ENCODE measurements at places on chromosomes 13 and 19. TPM values are rescaled to one million over a fixed set of nuclear protein-coding genes. Genes with fewer than 3 reads are reported as not detected.
A peak's percentile ranks its signal among the peaks of the same experiment; 100 is the strongest.

DNA sequence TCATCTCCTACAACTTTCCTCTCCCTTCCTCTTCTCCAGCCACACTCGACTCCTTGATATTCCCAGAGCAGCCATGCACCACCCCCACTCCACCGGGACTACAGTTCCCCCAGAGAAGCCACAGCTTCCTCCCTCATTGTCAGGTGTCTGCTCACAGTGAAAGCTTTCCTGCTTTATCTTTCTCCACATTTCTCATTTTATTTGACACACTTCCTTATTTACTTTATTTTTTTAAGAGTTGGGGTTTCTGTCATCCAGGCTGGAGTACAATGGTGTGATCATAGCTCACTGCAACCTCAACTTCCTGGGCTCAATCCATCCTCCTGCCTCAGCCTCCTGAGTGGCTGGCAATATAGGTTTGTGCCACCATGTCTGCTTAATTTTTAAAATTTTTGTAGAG is 464.6 kb downstream of the MYO16 start:
- DNase-seq, result no peak

GRCh38 chr19:29531458-29532025 is 5.7 kb downstream of the VSTM2B start:
- DNase-seq, result no peak

DNA sequence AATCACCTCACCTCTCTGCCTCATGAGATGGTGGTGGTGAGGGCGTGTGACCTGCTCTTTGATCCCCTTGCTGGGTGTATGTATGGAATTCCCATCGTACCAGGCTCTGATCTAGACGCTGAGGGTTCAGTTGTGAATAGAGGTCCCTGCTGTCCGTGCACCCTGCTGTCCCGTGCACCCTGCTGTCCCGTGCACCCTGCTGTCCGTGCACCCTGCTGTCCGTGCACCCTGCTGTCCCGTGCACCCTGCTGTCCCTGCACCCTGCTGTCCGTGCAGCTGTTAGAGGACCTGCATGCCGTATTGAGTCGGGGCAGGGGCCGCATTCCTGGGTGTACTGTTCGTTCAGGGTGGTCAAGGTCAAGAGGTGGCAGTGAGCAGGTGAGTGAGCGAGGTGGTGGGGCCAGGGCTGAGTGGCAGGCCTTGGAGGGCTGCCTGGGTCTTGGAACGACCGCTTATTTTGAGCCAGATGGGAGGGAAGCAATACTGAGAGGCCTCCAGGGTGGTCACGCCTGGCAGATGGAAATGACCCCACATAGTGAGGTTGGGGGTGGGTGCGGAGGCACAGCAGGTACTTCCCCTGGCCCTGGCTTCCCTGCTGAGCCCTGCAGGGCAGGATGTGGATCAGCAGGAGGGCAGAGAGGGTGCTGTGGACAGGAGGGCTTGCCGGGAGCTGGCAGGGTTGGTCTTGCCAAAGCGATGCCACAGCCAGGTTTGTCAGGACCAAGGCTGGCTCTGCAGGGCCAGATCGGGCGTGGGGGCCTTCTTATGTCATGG is 4.6 kb upstream of the EPN1 start:
- no peak for DNase-seq

DNA sequence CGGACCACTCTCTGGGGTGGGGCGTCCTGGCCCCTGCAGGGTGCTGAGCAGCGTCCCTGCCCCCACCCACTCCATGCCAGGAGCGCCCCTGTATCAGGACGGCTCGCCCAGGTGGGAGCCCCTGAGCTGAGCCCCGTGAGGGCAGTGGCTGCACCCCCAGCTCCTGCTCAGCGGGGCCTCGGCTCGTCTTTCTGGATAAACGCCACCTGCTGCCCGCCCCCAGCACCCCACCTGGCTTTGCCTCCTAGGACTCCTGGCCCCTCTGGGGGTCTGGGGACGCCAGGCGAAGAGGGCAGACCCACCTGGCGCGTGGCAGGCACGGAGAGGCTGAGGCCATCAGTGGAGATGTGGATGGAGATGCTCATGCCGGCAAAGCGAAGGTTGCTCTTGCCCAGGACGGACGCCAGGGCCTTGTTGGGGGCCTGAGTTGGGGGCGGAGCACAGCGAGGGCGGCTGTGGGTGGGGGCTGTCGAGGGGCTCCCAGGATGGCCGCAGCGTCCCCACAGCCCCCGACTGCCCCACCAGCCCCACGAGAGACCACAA is 22.3 kb downstream of the SHC2 start:
- no peak for DNase-seq

DNA sequence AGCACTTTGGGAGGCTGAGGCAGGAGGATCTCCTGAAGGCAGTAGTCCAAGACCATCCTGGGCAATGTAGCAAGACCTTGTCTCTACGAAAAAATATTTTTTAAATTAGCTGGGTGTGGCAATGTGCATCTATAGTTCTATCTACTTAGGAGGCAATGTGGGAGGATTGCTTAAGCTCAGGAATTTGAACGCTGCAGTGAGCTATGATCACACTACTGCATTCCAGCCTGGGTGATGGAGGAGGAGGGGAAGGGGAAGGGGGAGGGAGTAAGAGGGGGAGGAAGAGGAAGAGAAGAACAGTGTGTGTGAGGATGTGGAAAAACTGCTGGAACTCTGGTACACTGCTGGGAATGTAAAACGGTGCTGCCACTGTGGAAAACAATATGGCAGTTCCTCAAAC is 9.2 kb upstream of the CLIP3 start:
- peak; percentile 13 for DNase-seq

GRCh38 chr19:18878058-18878797 is 17.7 kb downstream of the CERS1 start:
- no peak for DNase-seq

GRCh38 chr19:35027851-35028599 is 2.2 kb upstream of the SCN1B start:
- DNase-seq, result no peak

- DNase-seq, result peak; percentile 85
Measured at GRCh38 chr19:48391100-48392005, at the start of gene KDELR1. TSS of gene KDELR1 (minus strand) at chr19:48391551. CDS start at chr19:48391358, 193 bp downstream.

DNA sequence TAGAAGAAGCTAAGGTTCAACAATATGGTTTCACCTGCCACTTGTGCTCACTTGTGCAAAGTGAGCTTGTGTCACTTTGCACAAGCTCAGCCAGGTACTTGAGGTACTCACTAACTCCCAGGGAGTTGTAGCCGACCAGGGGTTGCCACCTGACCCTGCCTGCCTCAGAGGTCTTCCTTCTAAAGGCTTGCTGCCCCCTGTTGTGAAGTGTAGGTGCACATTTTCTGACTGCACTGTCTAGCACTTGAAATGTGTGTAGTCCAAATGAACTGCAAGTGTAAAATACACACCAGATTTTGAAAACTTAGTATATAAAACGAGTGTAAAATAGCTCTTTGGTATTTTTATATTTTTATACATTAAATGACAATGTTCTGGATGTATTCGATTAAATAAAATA is 230.8 kb downstream of the DLEU7 start:
- DNase-seq, result no peak

- DNase-seq, result no peak
Measured at GRCh38 chr13:98992355-98992754, 14.5 kb upstream of the DOCK9 start.

DNA sequence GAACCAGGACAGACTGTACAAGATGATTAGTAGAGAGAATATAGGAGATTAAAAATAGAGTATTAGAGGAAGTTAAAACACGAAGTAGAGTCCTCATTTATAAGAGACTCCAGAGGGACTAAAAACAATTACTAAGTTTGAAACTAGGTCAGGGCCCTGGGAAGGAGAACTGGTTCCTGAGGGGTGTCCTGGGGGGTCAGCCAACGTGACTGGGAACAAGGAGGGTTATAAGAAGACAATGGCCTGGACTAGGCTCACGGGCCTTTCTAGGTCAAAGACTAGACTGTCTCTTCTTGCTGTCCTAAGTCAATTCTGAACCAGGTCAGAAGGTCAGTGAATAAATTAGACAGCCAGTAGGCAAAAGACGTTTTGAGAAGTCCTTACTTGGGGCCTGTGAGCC is 165.3 kb downstream of the IER2 start:
- DNase-seq, result no peak

DNA sequence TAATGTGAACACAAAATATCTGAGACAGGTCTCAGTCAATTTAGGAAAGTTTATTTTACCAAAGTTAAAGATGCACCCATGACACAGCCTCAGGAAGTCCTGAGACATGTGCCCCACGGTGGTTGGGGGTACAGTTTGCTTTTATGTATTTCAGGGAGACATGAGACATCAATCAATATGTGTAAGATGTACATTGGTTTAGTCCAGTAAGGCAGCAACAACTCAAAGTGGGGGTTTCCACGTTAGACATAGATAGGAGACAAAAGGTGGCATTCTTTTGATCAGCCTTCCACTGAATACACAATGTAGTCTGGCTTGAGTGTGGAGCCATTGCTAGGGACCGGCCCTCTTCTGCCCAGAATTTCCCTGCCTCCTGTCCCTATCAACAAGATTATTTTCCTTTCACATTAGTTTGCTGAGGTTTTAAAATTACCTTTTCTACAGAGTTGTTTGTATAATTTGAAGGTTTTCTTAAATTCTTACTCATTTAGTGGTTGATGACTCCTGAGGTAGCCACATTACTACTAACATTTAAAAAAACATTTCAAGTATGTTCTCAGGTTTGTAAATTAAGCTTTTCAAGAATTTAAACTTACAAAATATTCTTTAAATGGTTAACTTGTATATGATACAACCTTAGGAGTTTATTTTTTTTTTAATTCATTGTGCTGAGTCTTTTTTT is 33.2 kb downstream of the RNASEH2B start:
- no peak for DNase-seq

DNA sequence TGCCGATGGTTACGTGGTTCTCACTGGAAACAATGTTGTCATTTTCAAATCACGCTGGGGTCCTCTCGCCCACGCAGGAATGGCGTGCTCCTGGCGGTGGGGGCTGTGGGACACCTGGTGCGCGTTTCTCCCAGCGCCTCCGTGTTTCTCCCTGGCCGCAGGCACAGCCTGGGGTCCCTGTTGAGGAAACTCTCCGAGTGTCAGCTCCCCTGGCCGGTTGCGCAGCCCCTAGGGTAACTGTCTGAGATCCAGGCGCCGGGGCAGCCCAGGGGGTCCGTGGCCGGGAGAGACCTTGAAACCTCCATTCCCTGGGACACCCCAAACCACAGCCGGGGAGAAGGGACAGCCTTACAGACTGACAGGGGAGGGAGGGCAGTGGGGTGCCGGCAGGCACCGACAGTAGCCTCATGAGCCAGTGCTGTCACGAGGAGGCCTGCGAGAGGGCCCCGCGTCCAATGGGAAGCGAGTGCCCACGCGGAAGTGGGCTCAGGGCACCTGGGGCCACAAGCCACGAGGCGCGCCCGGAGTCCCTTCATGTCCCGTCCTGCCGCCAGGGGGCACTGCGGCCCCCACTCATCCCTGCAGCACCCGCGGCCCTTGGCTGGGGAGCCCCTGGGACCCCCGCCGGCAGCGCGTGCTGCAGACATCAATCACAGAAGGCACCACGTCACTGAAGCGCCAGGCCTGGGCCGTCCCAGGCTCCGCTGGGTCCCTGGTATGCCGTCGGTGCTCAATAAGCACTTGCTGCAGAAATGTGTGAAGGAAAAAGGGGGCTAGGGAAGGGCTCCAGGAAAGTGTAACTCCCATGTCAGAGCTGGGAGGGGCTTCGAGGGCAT is 9.5 kb downstream of the ADAMTSL5 start:
- no peak for DNase-seq

- DNase-seq, result no peak
Measured at GRCh38 chr19:13301627-13302334, 151.6 kb downstream of the IER2 start.

DNA sequence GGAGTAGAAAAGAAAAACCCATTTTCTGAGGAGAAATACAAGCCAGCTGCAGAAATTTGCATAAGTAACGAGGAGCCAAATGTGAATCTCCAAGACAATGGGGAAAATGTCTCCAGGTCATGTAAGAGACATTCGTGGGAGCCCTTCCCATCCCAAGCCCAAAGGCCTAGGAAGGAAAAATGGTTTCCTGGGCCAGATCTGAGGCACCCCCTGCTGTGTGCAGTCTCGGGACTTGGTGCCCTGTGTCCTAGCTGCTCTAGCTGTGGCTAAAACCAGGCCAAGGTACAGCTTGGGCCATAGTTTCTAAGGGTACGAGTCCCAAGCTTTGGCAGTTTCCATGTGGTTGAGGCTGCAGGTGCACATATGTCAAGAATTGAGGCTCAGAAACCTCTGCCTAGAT is 444.9 kb downstream of the PCDH20 start:
- DNase-seq, result no peak

- DNase-seq, result no peak
Measured at GRCh38 chr19:58091251-58091995, 6.6 kb downstream of the ZSCAN18 start.

DNA sequence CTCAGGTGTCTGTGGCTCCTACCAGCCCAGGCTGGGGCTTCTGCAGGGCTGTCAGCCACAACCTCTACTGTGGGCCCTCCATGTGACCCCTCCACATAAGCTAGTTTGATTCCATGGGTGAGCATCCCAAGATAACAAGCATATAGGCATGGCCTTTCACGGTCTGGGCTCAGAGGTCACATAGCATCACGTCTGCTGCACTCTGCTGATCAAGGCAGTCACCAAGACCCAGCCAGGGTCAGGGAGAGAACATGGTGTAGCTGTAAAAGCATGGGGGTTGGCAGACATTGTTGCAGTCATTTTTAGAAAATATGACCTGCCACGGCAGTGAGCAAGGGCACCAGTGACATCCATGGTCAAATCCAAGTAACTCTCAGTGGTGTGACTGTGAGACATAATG is 698.8 kb downstream of the UQCRFS1 start:
- DNase-seq, result no peak

DNA sequence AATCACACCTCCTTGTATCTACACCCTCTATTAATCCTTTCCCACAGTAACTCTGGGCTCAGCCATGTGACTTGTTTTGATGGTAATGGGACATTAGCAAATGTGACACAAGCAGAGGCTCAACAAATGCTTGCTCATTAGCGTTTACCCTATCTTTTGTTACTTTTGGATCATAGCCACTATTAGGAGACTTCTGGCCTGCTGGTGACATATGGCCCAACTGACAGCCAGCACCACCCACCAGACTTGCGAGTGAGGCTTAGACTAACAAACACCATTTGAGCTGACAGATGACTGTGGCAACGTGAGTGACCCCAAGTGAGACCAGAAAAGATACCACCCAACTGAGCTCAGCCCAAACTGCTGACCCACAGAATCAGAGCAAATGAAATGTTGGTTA is 154.1 kb downstream of the OLFM4 start:
- no peak for DNase-seq

DNA sequence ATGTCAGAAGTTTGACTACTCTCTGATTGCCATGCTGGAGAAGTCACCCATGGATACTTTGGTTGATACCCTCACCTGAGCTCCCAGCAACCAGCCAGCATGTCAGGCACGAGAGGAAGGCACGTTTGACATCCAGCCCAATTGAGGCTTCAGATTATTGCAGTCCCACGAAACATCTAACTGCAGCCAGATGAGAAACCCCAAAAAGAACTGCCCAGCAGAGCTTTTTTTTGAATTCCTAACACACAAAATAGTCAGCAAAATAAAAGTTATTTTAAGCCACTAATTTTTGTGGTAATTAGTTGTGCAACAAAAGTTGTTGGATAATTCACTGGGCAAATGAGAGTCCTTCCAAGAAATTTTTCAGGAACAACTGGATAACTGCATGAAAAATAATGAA is 259.0 kb downstream of the LMO7 start:
- DNase-seq, result no peak

ADPRHL1 gene
- polyA plus RNA-seq, result 12.4 TPM

IQCN gene
- polyA plus RNA-seq, result 6.7 TPM

IL17D gene
- 9.3 TPM for polyA plus RNA-seq
